Activated naive CD4-positive, alpha-beta T cell (primary cell): ENCODE measurements at places on chromosomes 5 and 9.

DNA sequence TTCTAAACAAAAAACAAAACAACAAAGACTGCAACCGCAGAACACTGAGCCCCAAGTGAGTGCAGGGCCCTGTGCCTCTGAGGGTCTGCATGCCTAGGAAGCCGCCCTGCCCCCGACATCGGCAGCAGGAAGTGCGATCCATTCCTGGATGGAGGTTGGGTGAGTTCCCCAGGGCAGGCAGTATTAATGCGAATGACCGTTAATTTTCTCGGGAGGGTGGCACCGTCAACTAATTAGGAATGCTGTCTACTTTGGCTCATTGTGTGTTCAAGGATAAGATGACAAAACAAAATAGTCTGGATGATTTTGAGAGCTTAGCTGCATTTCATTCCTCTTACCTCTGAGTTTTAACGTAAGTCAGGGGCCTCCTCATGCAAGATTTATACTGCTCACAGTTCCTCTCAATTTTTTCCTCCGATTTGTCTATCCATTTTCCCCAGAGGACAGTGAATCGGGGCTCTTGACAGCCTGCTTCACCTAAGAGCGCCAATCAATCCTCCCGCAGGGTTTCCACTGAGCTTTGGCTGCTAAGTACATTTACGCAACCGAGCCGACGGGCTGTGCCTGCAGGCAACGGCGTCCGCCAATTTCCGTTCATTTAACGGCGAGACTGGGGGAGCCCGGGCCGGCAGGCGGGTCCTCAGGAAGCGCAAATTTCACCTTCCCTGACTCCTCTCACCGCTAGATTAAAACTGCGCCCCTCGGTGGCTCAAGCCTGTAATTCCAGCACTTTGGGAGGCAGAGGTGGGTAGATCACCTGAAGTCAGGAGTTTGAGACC, 2.9 kb upstream of the NXNL2 start:
- no peak for DNase-seq

- DNase-seq: no peak
Measured at GRCh38 chr9:7115606-7116005, 357.8 kb downstream of the KDM4C start.

GRCh38 chr5:66897356-66897755, 299.2 kb downstream of the CD180 start:
- no peak for DNase-seq

DNA sequence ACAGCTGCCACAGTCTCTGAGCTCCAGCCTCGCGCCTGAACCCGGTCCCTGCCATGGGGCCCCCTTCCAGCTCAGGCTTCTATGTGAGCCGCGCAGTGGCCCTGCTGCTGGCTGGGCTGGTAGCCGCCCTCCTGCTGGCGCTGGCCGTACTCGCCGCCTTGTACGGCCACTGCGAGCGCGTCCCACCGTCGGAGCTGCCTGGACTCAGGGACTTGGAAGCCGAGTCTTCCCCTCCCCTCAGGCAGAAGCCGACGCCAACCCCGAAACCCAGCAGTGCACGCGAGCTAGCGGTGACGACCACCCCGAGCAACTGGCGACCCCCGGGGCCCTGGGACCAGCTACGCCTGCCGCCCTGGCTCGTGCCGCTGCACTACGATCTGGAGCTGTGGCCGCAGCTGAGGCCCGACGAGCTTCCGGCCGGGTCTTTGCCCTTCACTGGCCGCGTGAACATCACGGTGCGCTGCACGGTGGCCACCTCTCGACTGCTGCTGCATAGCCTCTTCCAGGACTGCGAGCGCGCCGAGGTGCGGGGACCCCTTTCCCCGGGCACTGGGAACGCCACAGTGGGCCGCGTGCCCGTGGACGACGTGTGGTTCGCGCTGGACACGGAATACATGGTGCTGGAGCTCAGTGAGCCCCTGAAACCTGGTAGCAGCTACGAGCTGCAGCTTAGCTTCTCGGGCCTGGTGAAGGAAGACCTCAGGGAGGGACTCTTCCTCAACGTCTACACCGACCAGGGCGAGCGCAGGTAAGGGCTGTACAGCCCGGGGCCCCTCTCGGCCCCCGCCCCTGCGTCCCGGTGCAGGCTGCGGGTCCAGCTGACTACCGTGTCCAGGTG, 509 bp downstream of the LVRN start:
- DNase-seq: no peak

- no peak for DNase-seq
Measured at GRCh38 chr9:119251936-119252335, 117.3 kb downstream of the BRINP1 start.

- DNase-seq: no peak
Measured at GRCh38 chr5:104952876-104953275, 1390.3 kb upstream of the NUDT12 start.

GRCh38 chr9:32566770-32567169, 6.2 kb downstream of the NDUFB6 start:
- DNase-seq: no peak

DNA sequence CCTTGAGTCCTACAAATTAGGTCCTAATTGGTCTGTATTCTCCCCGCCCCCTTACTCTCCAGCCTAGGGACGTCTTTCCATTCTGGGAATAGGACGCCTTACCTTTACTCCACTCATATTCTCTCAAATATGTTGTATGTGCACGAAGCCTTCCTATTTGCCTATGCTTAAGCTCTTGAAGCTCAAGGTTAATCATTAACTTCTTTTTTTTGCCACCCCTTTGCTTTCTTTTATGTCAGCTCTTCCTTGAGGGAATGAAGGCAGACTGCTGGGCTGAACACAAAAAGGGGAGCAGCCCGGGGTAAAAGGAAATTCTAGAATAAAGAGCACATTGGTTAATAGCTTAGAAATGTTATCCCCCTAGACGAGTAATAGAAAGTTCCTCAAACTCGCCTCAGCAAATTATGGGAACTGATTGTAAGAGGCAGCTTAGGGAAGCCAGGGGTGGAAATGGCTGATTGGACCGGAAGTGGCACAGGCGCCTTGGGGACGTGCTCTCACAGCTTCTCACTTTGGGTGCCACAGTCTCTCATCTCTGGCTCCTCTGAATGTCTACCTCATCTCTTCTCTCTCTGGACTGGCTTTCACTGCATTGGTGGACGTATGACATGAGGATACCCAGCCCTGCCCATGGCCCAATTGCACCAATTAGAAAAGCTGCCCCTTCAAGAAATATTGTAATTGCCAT, 122.3 kb upstream of the IL12B start:
- DNase-seq: no peak

DNA sequence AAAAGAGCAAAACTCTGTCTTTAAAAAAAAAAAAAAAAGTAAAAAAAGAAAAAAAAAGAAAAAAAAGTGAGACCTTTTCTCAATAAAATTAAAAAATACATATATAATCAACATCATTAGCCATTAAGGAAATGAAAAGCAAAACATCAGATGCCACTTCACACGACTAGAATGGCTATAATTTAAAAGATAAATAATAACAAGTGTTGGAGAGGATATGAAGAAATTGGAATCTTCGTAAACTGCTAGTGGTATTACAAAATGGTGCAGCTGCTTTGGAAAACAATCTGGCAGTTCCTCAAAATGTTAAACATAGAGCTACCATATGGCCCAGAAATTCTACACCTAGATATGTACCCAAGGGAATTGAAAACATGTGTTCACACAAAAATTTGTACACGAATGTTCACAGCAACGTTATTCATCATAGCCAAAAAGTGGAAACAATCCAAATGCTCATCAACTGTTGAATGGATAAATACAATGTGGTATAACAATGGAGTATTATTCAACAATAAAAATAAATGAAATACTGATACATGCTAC, 45.3 kb upstream of the SIL1 start:
- no peak for DNase-seq

- DNase-seq: no peak
Measured at GRCh38 chr5:56450766-56451165, 217.6 kb upstream of the ANKRD55 start.

DNA sequence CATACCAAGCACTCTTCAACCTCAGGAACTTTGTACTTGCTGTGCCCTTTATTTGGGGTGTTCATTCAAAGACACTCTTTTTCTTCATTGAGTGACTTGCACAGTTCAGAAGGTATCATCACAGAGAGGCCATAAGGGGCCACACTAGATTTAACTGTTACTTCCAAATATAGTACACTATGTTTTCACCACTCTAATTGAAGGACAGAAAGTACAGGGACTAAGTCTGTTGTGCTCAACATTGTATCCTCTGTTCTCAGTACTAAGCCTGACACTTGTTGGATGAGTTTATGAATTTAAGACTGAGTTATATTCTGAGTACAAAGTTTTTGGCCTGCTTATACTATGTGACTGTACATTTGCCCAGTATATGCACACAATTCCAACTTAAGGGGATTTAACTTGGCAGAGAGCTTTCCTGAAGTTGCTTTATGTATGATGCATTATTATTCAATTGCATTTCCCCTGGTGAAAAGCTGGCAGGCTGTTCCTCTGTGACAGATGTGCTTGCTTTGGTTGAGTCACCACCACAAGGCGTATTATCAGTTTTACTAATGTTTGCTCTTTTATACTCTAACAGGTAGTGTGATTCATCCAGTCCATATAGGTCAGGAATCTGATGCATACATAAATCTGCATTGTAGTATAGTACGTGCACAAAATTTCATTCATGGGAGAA, 714.8 kb downstream of the TLR4 start:
- DNase-seq: no peak

- no peak for DNase-seq
Measured at GRCh38 chr5:164597293-164597900, 1092.0 kb downstream of the MAT2B start.

GRCh38 chr5:170633235-170634081, 129.6 kb downstream of the KCNIP1 start:
- DNase-seq: no peak

GRCh38 chr5:115634343-115635132, 8.7 kb upstream of the TMED7 start:
- DNase-seq: peak; percentile 71

GRCh38 chr5:64789457-64789856, 20.7 kb downstream of the CWC27 start:
- DNase-seq: no peak

- no peak for DNase-seq
Measured at GRCh38 chr9:91347377-91347776, 14.3 kb downstream of the AUH start.

GRCh38 chr5:80713631-80714030, 58.8 kb upstream of the DHFR start:
- DNase-seq: no peak

- no peak for DNase-seq
Measured at GRCh38 chr5:145920542-145921210, 15.7 kb upstream of the SH3RF2 start.
